CD4-positive, alpha-beta T cell treated with Interleukin-6 for 4 hours (primary cell): ENCODE measurements at places on chromosomes 3 and 15.

GRCh38 chr3:54533856-54534255 is 394.0 kb downstream of the LRTM1 start:
- no peak for DNase-seq

- no peak for DNase-seq
These were observed 56.4 kb downstream of the ZBTB20 start for GRCh38 chr3:115090712-115091111.

- no peak for DNase-seq
These were observed 9.3 kb upstream of the PRICKLE2 start for GRCh38 chr3:64234571-64234970.

DNA sequence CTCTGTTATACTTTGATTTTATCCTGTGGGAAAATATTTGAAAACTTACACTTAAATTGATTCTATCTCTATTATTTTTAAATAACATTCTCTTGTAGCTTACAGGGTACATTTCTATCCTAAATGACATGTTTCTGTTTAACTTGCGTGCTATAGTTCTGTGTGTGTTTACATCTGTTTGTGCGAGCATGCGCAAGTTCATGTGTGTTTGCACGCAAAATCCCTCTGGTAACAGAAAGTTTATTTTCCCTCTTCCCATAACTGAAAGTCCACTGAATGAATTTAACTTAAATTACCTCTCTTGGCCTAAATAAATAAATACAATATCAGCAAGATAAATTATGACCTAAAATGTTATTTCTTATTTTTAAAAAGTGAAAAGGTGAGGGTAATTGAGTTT is 117.3 kb upstream of the NEO1 start:
- DNase-seq, result no peak

DNA sequence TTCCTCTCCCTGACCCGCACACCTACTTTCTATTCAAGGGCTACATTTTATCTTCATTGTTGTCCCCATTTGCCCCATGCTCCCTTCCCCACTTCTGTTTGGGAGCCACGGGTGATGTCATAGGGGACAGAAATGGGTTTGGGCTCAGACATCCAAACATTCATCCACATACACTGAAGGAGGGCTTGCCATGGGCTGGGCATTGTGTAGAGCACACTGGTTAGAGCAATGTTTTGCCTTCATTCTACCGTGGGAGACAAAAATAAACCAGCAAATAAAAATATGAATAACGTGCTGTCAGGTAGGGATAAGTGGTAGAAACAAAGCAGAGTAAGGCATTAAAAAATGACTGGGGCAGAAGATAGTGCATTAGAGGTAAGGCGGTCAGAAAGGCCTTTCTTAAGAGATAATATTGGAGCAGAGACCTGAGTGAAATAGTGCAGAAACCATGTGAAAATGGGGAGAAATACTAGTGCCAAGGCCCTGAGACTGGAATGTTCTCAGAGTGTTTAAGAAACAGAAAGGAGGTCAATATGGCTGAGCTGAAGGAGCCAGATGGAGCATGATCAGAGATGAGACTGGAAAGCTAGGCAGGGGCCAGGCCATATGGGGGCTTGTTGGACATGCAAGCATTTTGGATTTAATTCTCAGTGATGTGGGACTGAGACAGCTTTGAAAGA is 40.9 kb upstream of the CLSTN2 start:
- no peak for DNase-seq

GRCh38 chr15:74283368-74283767 is 47.2 kb downstream of the CCDC33 start:
- no peak for DNase-seq

- DNase-seq, result no peak
These were observed 56.0 kb upstream of the AGTR1 start for GRCh38 chr3:148641722-148642121.

GRCh38 chr3:141021261-141021660 is 29.9 kb upstream of the SPSB4 start:
- no peak for DNase-seq

- DNase-seq, result no peak
These were observed 33.5 kb downstream of the TGFBR2 start for GRCh38 chr3:30639937-30640336.

- no peak for DNase-seq
These were observed 98.6 kb downstream of the TCF12 start for GRCh38 chr15:57017024-57017423.

DNA sequence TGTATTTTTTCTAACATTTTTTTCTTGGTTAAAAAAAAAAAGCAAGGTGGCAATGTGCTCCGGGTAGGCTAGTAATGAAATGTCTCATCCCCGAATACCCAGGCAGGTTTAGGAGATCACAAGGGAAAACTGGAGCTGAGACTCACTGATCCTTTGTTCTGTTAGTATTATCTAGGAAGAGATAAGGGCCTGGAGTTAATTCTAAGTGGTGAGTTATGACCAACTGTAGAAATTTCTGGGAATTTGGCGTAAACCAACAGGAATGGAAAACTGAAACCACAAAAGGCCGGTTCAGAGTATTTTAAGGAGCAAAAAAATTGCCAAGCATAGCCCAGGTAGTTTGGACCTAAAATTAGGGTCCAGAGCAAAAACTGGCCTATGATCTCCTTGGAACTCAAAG is 12.4 kb downstream of the PPM1M start:
- DNase-seq, result no peak
